ENCODE measurements at places on chromosomes 3 and 15.

DNA sequence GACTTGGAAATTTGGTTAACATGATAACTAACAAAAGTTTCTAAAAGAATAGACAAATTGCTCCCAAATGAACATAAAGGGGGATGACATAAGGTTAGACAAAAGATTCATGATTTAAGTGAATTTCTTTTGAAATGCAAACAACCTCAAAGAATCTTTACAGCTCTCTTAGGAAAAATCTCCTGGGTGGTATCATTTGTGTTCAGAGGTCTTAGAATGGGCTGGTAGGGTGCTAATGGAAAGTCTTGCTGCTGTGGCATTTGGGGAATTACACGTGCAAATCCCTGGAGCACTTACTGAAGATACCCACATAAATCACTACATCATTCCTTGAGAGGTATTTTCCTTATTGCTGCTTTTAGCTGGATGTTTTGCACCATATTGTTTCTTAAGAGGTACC lies 14.4 kb upstream of the ROBO2 start:
- DNase-seq = no peak

DNA sequence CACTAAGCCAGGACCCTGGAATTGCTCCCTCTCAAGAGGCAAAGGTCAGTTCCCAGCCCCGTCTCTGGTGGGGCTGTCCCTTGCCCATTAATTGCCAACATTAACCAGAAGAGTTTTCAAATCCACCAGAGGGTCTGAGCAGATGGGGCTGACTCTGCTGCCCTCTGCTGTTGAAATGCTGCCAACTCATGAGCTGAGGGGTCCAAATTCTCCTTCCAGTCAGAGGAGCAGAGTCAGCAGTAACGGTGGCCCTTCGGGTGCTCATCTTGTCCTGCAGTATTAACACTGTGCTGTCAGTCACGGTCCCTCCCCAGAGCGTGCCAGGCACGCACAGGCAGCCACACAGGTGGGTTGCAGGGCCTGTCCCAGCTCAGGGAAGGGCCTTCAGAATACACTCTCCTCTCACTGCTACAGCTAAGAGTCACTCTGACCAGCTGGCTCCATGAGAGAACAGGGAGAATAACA lies 10.7 kb upstream of the SPTBN5 start:
- peak; percentile 66 for DNase-seq

DNA sequence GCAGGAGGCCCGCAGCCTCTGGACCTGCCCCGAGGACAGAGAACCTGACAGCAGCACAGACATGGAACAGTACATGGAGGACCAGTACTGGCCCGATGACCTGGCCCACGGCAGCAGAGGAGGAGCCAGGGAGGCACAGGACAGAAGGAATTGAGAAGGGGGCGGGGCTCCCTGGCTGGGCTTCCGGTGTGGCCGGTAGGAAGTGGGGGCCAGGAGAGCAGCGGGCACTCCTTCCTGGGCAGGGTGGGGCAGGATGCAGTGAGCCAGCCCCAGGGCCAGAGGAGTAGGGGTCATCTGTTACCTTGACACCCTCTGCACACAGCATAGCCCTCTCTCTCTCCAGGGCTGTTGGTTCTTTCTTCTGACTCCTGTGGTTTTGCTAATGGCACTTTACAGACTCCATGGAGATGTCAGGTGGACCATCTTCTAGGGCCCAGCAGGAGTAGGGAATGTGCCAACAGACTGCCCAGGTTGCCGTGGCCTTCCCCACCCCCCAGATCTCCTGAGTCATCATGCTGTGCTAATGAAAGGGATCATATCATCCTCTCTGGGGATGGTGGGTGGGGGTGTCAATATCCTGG lies 8.6 kb upstream of the ISG20 start:
- DNase-seq = no peak

- no peak for DNase-seq
These were observed 41.7 kb upstream of the C3orf80 start for GRCh38 chr3:160183345-160184076.

DNA sequence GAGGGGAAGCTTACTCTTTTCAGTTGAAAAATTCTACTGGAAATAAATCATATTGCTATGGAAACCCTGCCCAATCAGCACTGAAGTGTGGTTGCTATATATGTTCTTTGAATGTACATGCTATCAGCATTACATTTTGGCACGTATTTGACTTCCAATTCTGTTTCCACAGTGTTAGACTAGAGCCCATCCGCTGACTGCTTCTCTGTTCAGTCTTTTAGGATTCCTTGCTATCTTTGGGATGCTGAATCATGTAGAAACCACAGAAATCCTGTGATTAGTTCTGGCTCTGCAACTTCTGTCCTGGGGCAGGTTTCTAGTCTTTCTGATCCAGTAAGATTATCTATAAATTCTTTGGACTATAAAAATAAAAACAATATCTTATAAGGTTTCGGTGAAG lies 128.2 kb upstream of the SLC7A14 start:
- no peak for DNase-seq

- DNase-seq = no peak
These were observed 269.2 kb upstream of the CTNNB1 start for GRCh38 chr3:40930131-40930538.

- no peak for DNase-seq
These were observed 30.0 kb upstream of the P3H2 start for GRCh38 chr3:190150681-190151080.

DNA sequence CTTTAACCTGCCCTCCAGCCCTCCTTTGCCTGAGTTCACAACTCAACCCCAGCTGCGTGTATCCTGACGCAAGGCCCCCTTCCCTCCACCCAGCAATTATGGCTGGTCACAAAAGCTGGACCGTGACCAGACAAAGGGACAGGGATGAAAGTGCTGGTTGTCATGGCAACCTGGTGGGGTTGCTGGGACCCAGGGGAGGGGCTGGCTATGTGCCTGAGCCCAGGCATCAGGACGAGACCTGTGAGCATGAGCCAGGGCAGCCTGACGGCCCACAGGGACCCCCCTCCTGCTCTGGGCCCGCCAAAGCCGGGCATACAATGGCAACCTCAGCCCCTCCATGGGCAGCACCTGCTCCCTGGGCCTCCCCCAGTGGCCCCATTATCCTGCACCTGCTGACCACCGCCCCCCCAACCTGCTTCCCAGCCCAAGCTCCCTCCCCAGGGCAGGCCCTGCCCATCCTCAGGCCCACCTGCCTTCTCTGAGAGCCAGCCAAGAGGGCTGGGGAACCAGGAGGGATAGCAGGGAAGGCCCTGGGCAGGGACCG lies 4.5 kb upstream of the DNAH1 start:
- DNase-seq = no peak

- DNase-seq = no peak
These were observed 11.2 kb downstream of the SH3GL3 start for GRCh38 chr15:83458381-83458780.

DNA sequence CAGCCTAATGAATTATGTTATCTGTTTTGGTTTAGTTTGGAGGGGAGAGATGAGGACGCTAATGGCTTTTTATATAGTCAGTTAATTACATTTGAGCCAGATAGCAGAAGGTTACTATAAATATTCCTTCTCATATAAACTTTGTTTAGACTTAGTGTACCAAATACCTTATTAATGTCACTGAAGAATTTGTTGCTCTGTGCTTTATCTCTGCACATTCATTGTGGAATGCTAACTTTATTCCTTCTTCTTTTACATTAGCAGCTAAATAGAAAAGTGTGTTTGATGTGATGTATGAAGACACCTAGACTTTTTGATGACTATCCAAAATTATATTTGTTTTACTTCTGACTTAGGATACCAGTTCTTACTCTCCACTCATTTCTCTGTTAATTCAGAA lies 105.2 kb downstream of the EPHA3 start:
- DNase-seq = no peak

GRCh38 chr3:14506626-14507304 lies 33.4 kb downstream of the GRIP2 start:
- no peak for DNase-seq

- DNase-seq = no peak
These were observed 47.4 kb upstream of the PCSK6 start for GRCh38 chr15:101536875-101537405.

- peak; percentile 27 for DNase-seq
These were observed 16.9 kb upstream of the SCAMP5 start for GRCh38 chr15:74978503-74978902.

DNA sequence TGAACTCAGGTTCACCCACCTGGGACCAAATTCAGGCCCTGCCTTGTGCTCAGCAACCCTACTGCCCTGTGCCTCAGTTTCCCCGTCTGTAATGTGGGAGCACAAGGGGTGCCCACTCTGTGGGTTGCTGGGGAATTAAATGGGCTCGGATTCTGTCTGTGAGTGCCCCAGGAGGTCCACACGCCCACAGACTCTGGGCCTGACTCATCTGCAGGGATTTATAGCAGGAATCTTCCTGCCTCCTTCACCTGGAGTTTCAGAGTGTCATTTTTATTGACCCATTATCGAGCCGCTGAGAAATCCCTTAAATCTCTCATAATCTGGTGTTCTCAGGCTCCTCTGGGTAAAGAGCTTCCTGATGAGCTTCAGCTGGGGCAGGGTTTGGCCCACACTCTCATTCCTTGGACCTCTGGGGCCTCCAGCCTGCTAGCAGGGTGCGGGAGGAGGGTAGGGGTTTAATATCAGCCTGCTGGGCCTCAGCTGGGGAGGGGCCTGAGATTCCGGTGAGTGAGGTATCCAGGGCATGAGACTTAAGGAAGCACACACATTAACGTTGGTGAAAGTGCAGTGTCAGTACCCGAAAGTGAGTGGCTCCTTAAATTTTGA lies 16.4 kb downstream of the C3orf18 start:
- DNase-seq = no peak

DNA sequence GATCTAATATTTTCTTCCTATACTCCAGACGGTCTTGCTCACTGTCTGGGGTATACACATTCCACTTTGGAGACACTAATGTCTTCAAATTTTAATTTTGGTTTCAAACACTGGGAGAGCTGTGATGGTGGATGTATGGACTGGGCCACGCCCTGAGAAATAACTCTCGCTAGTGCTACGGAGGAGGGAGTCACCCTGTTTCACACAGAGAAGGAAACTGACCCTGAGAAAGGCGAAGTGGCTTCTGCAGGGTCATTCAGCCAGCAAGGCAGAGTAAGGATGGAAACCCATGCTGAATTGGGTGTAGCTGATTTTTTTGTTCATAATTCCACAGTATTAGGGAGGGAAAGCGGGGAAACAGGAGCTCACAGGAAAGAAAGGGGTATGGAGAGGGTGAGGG lies 8.6 kb upstream of the SKIC8 start:
- no peak for DNase-seq

GRCh38 chr3:53236112-53236841 lies 19.5 kb downstream of the TKT start:
- DNase-seq = no peak

DNA sequence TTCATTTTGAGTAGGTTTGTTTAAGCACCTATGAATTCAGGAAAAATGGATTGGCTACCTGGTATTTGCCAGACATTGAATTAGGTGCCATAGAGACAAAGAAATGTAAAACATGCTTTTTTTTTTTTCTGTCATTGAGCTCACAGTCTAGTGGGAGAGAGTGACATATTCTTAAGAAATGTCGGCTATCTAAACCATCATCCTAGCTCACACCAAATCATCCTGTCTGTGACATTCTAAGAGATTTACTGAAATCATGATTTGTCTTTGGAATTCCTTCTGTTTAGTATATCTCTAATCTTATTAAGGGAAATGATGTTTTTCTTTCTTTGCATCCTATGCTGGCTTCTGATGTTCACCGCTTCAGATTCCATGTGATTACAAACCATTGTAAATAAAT lies 59.5 kb upstream of the STXBP5L start:
- DNase-seq = no peak

DNA sequence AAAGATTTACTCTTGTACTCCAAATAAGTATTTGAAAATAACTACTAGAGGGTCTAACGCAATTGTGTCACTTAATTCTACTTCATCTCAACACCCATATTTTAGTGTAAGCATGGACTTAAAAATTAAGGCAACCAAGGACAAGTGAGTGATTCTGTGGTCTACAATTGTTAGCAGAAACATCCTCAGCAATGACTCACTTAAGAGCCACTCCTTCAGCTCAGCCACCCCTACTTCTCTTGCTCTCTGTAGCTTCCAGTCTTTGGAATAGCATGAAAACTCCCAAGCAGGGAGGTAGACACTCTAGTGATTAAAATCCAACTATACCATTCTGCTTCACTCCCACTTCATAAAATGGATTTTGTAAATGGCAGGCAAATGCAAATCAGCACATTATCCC lies 116.0 kb upstream of the LRRN1 start:
- DNase-seq = no peak

DNA sequence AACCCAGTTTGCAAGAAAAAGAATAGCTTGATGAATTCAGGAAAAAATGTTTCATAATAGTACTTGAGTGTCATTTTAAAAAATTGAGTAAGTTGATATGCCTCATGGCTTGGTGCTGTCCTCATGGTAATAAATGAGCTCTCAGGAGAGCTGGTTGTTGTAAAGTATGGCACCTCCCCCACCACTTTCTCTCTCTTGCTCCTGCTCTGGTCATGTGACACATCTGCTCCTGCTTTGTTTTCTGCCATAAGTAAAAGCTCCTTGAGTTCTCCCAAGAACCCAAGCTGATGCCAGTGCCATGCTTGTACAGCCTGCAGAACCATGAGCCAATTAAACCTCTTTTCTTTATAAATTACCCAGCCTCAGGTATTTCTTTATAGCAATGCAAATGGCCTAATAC lies 108.8 kb upstream of the CRBN start:
- no peak for DNase-seq

DNA sequence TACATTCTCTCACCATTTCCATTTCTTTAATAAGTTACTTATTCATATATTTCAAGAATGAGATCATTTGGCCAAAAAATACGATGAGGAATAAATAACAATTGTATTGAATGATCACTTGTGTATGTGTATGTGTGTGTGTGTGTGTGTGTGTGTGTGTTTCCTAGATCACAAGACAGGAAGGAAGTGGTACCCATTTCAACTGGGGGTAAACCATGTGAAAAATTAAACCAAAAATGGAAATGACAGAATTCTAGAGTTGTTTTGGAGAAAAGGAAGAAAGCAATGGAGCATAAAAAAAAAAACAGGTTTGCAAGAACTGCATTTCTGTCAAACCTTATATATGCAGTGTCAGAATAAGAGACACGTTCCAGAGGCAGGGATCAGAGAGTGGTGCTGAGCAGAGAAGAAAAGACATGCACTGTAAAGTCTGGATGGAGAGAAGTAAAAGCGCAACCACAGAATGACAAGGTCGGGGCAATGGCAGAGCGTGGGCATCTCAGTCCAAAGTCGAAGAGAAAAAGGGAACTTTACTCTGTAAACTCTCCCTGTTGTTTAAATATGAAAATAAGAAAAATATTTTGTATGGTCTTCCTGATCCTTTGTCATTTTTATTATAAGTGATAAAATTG lies 75.5 kb downstream of the PEX5L start:
- no peak for DNase-seq

DNA sequence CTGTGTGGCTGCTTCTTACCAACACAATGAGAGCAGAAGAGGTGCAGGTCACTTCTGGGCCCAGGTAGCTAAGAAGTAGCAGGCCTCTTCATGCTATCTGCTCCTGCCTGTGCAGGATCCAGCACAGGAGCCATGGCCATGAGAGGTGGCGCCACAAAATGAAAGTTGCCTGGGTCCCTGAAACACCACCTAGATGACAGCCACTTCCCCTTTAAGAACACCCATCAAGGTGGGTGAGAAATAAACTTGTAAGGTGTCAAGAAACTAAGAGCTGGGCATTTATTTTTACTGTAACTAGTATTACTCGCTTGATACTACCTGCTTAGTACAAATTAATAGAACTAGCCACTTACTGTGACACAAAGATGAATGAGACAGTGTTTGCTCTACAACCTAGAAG lies 484.6 kb upstream of the TBL1XR1 start:
- no peak for DNase-seq

- no peak for DNase-seq
These were observed 13.2 kb upstream of the SLC2A2 start for GRCh38 chr3:171039674-171040073.

- DNase-seq = no peak
These were observed 7.0 kb downstream of the WWTR1 start for GRCh38 chr3:149650828-149651227.

- DNase-seq = no peak
These were observed 524 bp upstream of the TOPBP1 start for GRCh38 chr3:133662278-133662651.
